ENCODE measurements at places on chromosomes 2 and 18.

DNA sequence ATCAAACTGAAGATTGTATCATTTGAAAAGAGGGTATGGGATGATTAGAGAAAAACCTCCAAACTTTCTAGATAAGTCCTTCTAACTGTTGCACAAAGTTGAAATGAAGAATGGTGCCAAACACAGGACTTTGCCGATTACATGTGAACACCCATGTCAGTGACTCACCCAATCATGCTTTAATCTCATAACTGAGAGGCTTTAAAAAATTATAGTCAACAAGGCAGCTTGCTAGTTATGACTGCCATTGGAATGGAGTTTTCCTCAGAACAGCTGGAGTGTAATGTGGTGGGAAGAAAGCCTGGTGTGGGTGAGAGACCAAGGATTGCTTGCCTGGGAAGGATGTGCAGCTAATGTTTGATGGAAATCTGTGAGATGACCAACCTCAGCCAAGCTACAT lies 98.2 kb upstream of the ALPP start:
- DNase-seq, result no peak

GRCh38 chr2:184551626-184552025 lies 46.7 kb upstream of the ZNF804A start:
- no peak for DNase-seq

DNA sequence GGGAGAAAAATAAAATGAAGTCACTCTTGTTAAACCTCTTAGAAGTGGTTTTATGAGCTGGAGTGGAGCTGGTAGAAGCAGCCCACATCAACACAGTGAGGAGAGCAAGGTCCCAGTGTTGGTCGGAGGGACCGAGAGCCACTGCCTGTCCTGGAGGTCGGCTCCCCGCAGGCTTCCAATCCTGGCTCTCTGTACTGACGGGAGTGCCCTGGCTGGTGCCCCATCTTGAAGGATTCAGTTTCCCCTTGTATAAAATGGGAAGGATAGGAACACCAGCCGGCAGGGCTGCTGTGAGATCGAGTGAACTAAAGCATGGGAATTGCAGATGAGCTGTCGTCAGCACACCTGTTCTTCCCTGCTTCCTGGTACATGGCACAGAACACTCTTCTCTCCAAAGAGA lies 104.3 kb upstream of the ID2 start:
- no peak for DNase-seq

- no peak for DNase-seq
These were observed 135.1 kb downstream of the DLGAP1 start for GRCh38 chr18:4319738-4320677.

- no peak for DNase-seq
These were observed 192.6 kb upstream of the ZEB2 start for GRCh38 chr2:144712550-144712940.

DNA sequence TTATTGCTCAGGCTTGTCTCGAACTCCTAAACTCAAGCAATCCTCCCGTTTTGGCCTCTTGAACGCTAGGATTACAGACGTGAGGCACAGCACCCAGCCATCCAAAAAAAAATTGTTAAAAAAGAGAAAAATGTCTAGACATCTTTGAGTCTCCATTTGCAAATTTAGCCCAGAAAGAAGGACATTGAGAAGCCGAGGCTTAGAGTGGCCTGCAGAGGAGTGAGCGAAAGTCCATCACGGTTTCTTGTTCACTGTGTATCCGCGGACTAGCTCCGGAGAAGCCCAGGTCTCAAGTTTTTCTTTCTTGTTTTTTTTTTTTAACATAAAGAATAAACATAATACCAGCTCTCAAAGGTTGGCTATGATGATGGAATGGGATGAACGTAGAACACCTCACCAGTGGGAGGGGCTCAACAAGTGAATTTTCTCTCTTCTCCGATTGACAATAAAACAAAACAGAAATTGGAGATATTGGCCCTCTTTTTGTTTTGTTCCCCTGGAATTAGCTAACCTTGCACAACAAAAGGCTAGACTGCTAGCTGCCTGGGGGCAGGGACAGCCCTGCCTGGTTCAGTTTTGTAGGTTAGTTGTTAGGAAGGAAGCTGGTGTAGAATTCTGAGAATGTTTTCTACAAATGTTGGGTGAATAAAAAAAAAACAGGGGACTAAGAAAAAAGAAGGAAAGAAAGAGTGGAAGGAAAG lies 163.4 kb downstream of the MYCN start:
- DNase-seq, result no peak

DNA sequence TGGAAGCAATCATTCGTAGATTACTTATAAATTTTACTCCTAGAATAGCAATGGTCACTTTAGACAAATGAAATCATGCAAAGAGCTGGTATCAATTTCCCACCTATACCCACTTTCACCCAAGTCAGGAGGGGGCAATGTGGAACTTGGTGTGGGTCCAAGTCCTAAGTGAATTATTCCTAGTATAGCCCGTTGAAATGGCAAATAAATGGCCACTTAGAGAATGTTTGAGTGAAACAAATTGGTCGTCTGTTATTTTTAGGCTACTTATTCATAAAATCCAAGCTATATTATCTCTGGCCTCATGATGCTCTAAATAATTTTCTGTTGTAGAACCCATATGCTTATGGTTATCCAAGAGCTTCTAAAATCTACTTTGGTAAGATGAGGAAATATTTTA lies 98.1 kb downstream of the MYO3B start:
- no peak for DNase-seq

DNA sequence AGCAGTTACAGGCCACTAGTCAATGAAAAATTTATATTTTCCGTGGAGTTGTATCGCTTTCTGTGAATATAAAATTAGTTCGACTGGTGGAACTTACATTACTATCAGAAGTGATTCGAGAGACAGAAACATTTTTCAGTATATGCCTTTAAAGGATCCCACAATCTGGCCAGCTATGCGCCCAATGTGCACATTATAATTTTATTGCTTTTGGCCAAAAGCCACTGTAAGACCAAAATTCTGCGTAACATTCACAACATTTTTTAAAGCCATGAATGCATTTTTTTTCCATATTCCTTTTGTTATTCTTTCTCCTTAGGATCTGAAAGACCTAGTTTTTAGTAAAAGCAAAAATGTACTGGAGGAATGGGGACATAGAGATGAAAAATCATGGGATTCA lies 131.0 kb upstream of the CHAC2 start:
- no peak for DNase-seq

DNA sequence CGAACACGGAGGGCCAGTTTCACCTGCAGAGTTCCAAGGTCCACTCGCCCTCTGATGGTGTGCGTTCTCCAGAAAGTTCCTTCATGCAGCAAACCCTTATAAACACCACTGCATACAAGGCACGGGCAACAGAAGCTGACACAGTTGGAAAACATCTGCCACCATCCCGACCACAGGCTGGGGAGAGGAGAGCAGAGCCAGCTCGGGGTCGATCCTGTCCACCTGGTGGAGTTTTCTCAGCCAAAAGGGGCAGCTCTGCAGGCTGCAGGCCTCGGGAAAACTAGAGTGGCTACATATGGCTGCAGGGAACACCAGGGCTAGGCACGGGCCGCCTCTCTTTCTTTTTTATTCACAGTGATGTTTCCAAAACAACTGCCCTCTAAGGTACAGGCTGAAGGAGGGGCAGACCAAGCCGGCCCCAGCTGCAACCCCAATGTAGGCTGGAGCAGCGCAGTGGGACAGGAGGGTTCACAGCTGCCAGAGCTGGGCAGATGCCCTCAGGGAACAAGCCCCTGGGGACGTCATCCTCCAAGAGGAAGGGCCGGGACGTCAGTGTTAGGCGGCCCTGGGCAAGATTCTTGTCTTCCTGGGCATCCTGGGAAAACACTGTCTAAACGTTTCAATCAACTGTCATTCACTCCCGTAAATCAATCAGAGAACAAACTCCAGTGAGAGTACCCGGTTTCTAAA lies 274.7 kb downstream of the TWIST2 start:
- no peak for DNase-seq

DNA sequence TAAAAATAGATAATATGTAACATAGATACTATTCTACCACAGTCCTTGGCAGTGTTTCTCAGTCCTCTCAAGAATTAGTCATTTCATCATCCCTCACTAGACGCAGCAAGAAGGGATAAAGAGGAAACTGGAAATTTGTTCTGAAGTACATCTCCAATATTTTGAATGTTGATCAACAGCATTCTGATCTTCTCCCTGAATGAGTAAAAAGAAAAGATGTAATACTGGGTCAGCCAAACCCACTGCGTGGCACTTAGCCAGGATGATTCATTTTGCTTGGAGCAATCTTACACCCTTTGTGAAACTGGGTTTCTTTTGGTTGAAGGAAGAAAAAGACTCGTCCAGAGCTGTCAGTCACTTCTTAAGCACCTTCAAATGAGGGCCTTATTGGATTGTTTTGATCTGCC lies 54.1 kb downstream of the TAF1B start:
- DNase-seq, result no peak

GRCh38 chr2:44001716-44002115 lies 5.9 kb upstream of the LRPPRC start:
- DNase-seq, result no peak

- no peak for DNase-seq
These were observed 114.3 kb upstream of the ARL4C start for GRCh38 chr2:234611209-234611608.

- peak; percentile 47 for DNase-seq
These were observed at the start of gene GULP1 for GRCh38 chr2:188291617-188292347. GULP1 (plus strand) TSS chr2:188291874; CDS start chr2:188477703, 185,829 bp downstream.

DNA sequence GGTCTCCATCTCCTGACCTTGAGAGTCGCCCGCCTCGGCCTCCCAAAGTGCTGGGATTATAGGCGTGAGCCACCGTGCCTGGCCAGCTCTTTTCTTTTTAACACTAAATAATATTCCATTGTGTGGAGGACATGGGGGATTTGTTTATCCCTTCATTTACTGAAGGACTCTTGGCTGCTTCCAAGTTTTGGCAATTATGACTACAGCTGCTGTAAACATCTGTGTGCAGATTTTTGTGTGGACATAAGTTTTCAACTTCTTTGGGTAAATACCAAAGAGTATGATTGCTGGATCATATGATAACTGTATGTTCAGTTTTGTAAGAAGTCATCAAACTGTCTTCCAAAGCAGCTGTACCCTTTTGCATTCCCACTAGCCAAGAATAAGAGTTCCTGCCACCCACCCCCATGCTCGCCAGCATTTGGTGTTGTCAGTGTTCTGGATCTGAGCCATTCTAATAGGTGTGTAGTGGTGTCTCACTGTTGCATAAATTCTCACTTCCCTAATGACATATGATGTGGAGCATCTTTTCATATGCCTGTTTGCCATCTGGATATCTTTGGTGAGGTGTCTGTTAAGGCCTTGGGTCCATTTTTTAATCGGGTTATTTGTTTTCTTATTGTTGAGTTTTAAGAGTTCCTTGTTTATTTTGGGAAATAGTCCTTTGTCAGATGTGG lies 52.2 kb downstream of the TNFRSF11A start:
- no peak for DNase-seq

GRCh38 chr2:170530284-170530745 lies 184.8 kb upstream of the SP5 start:
- DNase-seq, result peak; percentile 91

DNA sequence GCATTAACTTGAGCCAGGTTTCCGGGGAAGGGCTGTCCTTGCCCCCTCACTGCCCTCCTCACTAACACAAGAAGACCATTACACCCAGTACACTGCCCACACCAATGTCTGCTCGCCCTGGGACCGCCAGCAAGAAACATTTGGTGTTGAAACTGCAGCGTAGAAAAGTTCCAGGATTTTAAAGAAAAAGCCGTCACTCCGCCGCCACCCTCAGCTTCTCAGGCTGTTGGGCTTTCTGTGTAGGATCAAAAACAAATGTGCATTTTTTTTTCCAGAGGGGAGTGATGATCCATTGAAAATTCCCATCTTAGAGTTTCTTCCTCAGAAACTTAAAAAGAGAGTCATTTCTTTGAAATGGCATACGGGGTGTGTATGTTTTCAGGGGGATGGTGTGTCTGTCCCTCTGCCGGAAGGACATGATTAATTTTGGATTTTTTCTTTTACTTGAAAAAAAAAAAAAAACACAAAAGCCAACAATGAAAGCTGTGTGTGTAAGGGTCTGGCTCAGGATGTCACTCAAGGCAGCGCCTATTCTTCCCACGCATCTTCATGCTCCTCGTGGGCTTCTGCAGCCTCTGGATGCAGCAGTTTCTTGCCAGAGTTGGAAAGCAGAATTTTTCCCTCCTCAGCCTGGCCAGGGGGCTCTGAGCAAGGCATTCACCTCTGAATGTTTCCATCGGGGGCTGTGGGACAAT lies 184.9 kb downstream of the GLI2 start:
- no peak for DNase-seq

DNA sequence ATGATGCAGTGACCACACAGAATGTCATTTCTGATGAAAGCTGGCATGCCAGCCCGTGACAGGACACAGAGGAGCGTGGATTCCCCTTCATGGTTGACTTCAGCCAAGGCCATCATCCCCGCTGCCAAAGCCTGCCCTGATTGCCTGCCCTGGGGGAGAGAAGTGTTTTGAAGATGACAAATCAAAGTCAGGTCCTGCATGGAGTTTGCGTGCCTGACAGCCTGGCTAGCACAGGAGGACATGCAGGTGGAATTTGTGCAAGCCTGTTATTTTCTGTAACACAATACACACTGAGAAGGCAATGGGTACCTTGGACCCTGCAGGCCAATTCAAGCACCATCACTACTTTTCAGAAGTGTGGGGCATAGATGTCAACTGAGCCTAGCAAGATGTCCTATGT lies 5.4 kb upstream of the IL1R2 start:
- DNase-seq, result no peak

DNA sequence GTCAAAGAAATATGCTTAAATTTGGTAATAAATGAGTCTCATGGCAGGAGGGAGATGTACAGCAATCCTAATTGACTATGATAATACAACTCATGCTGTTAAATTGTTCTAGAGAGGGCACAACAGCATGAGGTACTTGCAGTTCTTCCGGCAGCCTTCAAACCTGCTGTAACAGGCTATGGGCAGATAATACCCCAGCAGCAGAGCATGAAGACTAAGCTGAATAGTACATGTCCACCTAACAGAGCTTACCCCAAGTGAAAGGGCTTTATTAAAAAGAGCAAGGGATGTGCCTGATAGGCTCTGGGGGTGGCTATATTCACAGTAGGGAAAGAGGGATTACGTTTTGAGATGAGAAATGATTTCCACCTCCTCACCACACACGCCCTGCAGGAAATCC lies 28.9 kb downstream of the MRO start:
- DNase-seq, result no peak

GRCh38 chr18:12702221-12703095 lies at the start of the genes CEP76 and PSMG2:
CEP76 (minus strand) TSS chr18:12702723; CDS start chr18:12702548, 175 bp downstream.
PSMG2 (plus strand) TSS chr18:12703042; CDS start chr18:12703108, 66 bp downstream.
- DNase-seq, result peak; percentile 60

- no peak for DNase-seq
These were observed 395.2 kb downstream of the MTX2 start for GRCh38 chr2:176664478-176664877.

DNA sequence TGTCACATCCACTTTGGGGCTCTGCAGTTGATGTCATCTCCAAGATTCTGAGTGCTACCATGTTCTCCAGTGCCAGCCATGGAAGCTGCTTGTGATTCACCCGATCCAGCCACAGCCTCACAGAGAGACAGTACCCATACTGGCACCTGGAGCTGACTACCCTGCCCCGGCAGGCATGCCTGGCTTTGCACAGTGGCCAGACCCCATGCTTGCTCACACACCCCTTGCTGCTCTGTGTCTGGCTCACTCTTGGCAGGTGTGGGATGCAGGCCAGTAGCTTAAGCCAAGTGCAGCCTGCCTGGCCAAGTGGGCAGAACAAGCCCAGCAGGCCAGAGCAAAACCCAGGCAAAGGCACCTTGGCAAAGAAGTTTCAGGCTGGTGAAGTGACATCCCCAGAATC lies 828.4 kb upstream of the VRK2 start:
- DNase-seq, result no peak
